Stimulated activated CD8-positive, alpha-beta memory T cell treated with anti-CD3 and anti-CD28 coated beads, Interleukin-15, amount 100 ng/mL, for 1 hour (primary cell): ENCODE measurements at places on chromosomes 1 and 21.

DNA sequence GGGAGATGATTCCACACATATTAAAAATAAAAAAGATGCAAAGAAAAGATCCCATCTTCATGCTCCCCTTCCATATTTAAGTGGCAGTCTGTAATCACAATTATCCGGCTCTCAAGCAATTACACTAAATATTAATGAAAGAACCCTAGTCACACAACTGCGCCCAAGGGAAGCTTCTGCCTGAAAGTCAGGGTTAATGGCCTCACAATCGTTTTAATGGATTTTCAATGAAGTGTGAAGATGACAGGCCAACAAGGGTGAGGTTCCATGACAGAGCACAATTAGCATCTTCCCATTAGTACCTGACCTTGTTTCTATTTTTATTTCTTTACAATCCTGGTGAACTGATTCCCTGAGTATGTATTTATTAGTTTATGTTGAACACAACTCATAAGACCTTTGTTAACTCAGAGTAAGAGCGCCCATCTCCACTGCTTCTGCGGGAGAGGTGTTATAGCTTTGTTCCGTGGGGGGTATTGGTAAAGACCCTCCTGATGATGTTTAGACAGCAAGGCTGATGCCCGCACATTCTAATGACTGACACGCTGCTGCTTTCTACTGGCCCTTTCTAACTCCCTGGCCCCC lies 80.9 kb downstream of the IER5 start:
- DNase-seq, result no peak

- no peak for DNase-seq
Measured at GRCh38 chr1:23344987-23345472, 946 bp upstream of the HNRNPR start.

GRCh38 chr1:114976891-114977290 lies 52.7 kb upstream of the TSHB start:
- DNase-seq, result no peak

- DNase-seq, result no peak
Measured at GRCh38 chr1:198297281-198297680, 140.5 kb downstream of the NEK7 start.

DNA sequence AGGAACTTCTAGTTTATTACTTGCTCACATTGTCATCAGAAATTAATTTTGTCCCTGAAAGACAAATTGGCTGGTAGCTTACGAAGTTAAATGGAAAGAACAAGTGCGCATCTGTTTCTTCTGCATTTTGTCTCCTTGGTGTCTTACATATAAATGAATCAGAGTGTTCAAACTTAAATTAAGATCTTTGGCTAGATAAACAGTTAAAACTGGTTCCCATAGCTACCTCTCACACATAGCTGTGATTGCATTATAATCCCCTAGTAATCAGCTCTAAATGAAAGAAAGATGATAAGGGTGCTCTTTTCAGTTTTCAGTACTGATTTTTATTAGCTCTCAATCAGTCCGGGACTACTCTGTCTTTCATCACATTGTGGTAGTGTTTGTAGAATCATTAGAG lies 124.2 kb upstream of the LMO4 start:
- DNase-seq, result no peak

DNA sequence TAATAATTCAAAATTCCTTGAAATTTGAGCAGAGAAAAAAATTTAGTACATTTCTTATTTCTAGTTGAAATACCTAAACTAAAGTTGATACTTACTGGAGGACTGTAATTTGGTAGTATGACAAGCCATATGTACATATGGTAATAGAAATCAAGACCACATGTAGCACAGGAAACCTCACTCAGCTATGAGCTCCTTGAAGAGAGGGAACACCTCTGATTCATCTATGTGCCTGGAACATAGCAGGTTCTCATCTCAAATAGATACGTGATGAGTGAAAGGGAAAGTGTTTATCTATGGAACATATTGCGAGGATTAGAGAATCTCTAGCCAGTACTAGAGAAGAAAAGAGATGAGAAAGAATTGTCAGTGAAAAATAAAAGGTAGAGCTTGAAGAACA lies 47.9 kb upstream of the GNG4 start:
- DNase-seq, result no peak

DNA sequence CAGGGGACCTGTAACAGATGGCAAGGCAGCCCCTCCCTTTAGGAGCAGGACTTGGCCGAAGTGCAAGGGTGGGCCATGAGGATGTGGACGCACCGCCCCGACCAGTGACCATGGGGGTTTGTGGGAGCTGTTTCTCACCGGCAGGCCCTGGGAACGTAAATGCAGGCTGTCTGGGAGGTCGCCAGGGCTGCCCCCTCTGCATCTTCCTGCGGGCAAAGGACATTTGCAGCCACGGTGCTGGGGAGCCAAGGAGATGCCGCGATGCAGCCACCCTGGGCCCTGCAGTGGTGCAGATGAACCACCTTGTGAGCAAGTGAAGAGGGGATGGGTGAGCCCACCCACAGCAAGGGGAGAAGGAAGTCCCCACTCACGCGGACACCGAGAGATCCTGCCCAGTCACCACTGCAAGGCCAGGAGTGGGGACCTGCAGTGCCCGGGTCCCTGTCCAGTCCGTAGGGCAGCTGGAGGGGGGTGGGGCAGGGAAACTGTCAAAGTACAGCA lies 121.1 kb downstream of the SIK1 start:
- no peak for DNase-seq

DNA sequence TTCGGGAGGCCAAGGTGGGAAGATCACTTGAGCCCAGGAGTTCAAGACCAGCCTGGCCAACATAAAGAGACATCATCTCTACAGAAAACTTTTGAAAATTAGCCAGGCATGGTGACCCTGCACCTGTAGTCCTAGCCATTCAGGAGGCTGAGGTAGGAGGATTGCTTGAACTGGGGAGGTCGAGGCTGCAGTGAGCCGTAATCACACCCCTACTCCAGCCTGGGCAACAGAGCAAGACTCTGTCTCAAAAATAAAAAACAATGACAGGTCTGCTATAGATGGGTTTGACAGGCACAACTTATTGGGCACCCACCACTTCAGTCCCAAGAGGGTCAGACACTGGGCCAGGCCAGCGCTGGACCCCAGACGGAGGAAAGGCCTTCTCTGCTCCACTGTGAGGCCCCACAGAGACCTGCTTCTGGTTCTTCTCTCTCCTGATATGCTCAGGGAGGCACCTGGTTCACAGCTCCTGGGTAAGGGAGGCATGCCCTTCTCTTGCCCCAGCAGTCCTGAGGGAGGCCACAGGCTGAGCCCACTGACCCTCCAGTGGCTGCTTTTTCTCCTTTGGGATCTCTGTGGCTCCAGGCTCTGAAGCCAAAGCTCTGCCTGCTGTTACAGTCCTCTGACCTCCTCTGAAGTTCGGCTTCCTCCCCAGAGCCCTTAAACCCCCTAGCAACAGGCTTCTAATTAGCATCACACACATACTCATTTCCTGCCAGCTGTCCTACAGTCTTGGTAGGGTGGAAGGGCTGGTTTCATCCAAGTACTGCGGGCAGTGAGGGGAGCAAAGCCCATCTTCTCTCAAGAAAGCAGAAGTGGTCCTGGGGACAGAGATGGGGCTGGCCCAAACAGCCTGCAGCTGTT lies 14.4 kb downstream of the S100A16 start:
- no peak for DNase-seq

- DNase-seq, result no peak
Measured at GRCh38 chr1:17686258-17686657, 68.9 kb upstream of the ACTL8 start.
